Nephron progenitor cell (in vitro differentiated cells): ENCODE measurements at places on chromosomes 12 and 14.
A peak's percentile ranks its signal among the peaks of the same experiment; 100 is the strongest.

DNA sequence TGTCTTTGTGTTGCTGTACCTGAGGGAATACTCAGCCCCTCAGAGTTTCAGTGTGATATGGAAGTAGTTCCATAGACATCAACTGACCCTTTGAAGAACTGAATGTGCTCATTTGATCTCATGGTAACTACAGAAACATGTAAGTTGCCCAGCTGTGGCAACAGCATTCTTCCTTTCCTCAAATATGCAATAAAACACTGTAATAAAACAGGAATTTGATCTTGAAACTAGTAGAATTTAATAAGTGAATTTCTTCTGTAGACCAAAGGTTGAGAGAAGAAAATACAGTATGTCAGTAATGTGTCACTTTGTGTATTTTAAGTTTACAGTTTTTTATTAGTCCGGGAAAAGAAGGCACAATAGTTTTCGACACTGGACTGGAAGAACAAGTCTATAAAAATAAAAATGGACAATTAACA, 31.9 kb downstream of the KCTD10 start:
- no peak for DNase-seq

DNA sequence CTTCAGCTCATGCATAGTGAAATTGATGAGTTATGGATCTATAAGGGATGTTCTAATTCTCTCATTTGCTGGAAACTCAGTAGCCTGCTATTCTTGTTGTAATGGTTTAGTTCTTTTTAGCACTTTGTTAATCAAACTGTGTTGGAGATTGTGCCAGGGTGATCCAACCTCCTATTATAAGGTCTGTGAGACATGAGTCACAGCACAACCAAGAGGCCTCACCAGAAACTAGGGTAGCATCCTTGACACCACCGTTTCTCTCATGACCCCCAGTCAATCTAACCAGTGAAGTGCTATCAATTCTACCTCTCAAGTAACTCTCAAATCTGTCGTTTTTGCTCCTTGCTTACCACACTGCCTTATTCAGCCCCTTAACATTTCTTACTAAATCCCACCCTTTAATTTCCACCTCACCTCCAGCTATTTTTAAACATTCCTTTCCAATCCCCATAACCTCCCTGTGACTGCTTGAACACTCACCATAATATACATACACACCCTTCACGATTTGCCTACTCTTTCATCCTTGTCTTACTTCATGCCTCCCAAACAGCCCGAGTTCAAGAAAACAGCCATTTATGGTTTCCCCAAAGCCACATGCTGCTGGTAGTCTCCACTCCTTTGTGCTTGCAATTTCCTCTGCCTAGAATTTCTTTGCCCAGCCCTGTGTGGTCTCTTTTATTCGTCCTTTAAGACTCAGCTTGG, 53.9 kb upstream of the NUDT4 start:
- no peak for DNase-seq

DNA sequence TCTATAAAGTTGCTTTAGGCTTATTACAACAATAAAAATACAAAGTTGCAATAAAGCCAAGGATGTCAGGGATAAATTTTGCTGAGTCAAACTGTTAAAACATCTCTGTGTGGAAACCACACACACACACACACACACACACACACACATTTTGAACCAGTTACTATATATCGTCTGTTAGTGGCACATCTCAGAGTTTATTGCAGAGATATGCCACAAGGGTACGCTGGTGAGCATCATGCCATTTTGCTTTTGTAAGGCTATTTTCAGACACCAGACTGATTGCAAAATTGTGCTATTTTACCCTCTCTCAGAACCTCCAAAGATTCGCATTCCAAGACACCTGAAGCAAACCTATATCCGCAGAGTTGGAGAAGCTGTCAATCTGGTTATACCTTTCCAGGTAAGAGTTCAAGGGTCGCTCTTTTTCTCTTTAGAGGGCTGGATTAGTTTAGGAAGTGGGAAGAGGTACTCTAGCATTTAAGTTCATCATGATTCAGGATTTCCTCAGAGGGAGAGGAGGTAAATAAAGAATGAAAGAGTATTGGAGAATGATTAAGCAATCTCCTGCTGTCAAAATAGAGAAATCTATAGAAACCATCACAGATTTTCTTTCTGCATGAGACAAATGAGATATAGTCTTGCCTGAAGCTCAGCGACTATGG, 27.3 kb upstream of the CHPT1 start:
- peak; percentile 16 for DNase-seq

DNA sequence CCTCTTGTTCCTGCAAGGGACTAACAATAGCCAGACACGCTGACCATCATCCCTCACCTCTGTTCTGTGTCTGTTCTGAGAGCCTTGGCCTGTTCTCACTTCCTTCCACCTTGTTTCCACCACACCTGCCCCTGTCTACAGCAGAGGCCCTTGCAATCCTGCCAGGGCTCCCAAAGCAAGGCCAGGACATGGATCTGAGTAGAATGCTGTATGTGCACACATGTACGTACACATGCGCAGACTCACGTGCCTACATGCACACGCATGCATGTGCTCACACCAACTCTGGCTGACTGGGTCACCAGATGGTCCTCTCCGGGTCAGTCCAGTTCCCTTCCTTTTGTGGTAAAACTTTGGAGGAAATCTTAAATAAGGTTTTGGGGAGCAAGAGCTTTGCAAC, 133.0 kb upstream of the C14orf180 start:
- no peak for DNase-seq

GRCh38 chr14:59305836-59306555, 117.5 kb downstream of the DAAM1 start:
- DNase-seq = no peak

DNA sequence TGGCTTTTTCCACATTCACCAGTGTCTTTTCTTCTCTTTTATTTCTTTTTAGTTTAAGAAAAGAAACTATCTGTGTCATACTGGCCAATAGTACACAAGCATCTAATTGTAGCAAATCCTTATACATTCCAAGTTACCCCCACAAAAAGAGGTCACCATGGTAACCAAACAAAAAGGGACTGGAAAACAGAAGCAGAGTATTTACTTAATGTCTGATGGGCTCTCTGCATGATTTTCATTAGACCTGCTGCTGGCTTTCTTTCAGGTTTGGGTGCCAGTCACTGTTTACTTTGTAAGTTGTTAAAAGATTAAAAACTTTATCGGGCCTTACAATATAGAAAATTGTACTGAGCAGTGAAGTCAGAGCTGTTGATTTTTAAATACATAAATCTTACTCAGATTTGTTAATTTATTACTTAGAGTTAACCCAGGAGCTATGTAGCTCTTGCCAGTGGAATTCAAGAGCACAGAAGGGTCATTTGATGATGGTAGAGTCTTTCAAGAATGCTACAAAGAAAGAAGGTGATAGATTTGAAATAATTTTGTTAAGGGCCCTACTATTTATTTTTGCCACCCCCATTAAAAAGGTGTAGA, 123.9 kb downstream of the BRMS1L start:
- DNase-seq = no peak

DNA sequence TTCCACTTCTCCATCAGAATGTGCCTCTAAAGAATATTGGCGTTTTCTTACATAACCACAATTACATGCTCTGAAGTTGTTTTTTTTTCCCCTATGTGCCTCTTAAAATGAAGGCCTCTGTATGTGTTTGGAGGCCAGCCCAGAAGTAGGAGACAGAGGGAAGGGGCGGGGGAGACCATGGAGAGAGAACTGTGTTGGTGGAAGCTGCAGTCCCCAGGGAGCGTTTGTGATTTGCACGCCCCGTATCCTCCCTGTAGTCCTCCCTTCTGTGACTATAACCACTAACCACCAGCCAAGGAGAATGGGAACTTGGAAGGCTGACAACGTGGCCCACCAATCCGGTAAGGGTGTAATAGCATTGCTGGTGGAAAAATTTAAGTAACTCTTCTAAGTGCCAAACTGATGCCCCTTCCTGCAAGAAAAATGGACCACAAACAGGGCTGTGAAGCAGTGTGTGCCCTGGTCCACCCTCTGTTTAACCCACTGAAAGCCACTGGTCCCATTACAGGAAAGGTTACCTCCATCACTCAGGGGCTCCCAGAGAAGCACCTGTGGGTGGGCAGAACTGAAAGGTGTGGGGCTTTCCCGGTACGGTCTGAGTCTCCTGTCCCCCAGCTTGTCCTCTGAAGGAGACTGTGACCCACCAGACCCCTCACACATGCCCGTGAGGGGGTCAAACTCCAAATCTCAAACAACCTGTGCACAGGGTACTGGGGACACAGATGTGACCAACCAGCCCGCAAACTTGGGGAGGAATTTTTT, 36.8 kb downstream of the CCDC88C start:
- DNase-seq = no peak

- DNase-seq = no peak
Observed at GRCh38 chr12:109223211-109223610, 85.9 kb downstream of the FOXN4 start.

- DNase-seq = no peak
Observed at GRCh38 chr12:96876966-96877365, 30.1 kb upstream of the NEDD1 start.

DNA sequence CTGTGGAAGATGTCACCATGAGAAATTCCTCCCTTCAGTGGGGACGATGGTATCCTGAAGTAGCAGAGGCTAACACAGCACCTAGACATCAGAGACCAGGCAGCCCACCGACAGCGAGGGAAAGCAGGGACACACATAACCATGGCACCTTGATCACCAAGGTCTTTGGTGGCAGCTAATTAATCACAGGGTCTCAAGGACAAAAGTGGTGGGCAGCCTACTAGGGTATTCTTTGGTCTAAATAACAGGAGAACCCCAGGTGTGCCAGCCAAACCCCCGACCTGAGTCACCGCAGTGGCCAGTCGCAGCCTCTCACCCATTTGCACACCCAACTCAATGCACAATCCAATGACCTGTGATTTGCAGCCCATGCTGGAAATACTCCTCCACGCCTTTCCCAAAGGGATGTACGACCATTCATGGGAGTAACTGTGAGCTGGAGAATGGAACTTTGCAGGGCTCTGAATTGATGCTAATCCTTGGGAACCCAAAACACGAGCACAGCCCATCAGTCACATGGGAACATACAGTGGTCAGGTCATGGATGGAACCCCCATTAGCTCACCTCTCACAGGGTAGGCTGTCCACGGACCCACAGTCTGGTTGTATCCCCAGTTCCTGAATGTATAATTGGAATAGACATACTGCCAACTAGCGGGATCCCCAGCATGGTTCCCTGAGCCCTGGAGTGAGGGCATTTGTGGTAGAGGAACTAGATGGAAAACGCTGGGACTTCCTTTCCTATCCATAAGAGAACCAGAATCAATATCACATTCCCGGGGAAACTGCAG, 58.7 kb upstream of the C14orf180 start:
- DNase-seq = no peak

DNA sequence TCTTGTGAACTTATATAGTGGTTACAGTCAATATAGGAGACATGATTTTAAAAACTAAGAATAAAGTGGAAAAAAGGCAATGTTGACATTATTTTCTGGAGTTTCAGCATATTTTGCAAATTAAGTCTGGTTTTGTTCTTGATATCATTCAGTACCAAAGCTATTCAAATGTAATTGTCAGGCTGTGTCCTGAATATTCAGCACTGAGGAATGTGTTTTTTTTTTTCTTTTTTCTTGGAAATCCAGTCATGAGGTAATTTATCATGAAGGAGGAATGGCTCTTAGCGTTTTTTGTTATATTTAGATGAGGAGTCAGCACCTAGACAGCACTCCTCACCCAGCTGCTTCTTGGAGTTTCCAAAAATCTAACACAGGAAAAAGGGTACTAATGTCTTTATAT, 225.5 kb downstream of the CCDC91 start:
- DNase-seq = no peak

GRCh38 chr14:70999117-70999516, 91.9 kb downstream of the PCNX1 start:
- DNase-seq = no peak

DNA sequence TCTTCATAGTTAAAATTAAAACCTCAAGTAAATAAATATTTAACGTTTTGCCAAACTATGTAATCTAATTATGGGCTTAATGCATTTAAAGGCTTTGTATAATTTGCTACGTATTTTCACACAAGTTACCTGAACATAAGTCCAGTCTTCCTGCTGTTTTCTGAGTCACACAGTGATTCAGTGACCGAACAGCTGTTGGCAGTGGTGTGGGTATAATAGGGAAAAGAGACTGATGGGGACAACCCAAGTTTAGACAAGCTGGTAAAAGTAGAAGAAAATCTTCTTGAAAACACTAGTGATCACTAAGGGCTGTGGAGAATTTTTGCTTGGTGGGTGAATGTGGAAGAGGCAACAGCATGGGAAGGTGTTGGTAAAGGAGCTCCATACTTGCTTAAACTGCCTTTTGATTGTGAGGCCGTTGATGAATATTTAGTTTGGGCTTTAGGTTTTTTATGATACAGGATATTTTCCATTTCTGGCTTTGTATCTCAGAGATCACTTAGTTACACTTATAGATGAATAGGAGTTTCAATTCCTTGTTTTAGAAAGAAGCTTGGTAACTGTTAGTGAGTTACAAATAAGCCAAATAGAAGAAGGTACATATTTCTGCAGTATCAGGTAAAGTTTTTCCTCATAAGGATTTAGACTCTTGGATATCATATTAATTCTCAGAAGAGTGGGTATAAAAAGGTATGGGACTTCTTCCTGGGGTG, 23.9 kb downstream of the LRRK2 start:
- no peak for DNase-seq

DNA sequence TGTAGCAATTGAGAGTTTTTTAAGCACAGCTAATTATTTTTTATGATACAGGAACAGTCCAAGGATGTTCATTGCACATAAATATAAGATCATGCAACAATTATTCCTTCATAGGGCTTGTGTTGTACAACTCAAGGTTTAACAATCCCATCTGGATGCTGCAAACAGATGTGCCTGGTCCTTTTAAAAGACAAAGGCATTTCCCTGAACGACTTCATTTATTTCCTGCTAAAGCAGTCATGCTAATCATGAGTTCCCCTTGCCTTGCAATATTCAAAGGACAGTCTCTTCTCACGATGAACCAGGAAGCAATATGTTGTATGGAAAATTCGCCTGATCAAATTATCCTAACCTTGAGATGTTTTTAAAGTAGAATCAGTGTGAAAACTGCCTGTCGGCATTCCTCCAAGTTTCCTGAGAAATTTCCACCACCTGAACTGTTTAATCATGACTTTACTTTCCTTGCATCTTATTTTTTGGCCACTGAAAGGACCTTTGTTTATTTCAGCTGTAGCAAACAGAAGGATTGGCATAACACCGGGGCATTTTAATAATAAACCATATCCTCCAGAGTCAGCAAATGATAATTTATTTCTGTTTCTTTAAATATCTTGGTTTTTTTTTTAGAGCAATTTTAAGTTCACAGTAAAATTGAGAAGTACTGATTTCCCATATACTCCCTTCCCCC, 33.9 kb upstream of the TSPAN8 start:
- no peak for DNase-seq

- no peak for DNase-seq
Observed at GRCh38 chr14:68223631-68224030, 404.1 kb downstream of the RAD51B start.
